ENCODE measurements at places on chromosomes 2 and 18. TPM values are rescaled to one million over a fixed set of nuclear protein-coding genes. Genes with fewer than 3 reads are reported as not detected.

The PAX3 gene
- total RNA-seq, result 66.7 TPM

The ALPI gene
- 6.5 TPM for total RNA-seq

The PRSS56 gene
- total RNA-seq, result not detected

The CNDP1 gene
- 0.48 TPM for total RNA-seq

The BOLL gene
- not detected for total RNA-seq

The AKAIN1 gene
- total RNA-seq, result 1.1 TPM

The VWA3B gene
- total RNA-seq, result 4.1 TPM

The RBM44 gene
- total RNA-seq, result 0.24 TPM

The BCL11A gene
- total RNA-seq, result 47.9 TPM

The TBR1 gene
- total RNA-seq, result not detected

The EXOC6B gene
- 46.1 TPM for total RNA-seq

The PSD4 gene
- total RNA-seq, result 38.8 TPM

The COL4A3 gene
- total RNA-seq, result 0.19 TPM

The MC4R gene
- total RNA-seq, result not detected

The ING5 gene
- 37.6 TPM for total RNA-seq

Data from type B pancreatic cell (in vitro differentiated cells).